ENCODE measurements at places on chromosomes 2 and 18. TPM values are rescaled to one million over a fixed set of nuclear protein-coding genes. Genes with fewer than 3 reads are reported as not detected.

DNA sequence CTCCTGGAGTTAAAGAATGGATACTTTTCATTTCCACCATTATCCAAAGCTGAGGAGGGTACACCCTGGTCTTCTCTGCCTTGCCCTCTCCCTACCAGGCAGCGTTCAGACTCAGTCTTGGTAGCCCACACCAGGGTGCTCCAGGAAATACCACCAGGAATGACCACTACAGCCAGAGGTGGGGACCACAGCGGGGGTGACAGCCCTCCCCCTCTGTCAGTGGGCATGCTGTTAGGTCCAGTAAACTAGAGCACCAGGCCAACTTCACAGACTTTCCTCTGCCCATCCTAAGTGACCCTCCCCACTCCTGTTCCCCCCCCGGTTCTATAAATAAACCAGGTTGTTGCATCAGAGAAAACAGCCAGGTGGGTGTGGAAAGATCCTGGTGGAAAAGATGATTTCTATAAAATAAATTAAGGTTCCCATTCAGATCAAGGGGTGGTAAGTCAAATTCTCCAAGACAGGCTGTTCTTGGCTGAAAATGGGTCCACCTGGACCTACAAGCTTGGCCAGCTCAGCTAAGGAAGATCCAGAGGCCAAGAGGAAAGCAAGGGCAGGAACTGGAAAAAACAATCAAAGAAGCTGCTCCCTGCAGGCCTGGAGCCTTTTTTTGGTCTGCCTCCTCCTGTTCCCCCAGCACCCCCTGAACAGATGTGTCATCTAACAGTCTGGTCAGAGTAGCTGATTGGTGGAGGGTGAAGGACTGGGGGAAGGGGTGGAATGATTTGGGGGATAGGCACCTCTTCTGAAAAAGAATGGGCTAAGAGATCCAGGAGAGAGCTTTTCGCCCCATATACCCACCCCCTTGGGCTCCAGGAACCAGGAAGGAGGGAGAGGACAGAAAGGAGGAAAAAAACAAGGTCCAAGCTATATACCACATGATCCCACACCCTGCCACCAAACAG is 2.3 kb downstream of the RAB11FIP5 start:
- peak; percentile 84 for DNase-seq

DNA sequence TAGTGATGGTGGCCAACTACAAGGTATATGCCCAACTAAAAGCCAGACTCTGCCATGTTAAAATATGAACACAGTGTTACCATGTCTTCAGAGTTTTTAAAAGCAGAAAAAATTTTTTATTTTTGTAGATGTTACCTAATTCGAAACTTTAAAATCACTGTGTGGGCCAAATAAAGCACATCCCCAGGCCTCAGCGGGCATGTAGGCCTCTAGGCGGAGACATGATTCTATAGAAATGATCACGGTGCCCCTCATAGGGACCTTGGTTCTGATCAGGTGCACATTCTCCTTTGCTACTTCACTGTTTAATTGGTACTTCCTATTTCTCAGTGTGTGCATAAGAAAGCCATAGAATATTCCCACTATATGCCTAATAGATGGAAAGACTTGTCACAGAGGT is 349.2 kb downstream of the XIRP2 start:
- DNase-seq: no peak

- DNase-seq: peak; percentile 86
Observed at GRCh38 chr2:240293557-240294461, 141.7 kb upstream of the GPC1 start.

GRCh38 chr2:213119061-213119809 is 32.2 kb downstream of the IKZF2 start:
- DNase-seq: no peak

DNA sequence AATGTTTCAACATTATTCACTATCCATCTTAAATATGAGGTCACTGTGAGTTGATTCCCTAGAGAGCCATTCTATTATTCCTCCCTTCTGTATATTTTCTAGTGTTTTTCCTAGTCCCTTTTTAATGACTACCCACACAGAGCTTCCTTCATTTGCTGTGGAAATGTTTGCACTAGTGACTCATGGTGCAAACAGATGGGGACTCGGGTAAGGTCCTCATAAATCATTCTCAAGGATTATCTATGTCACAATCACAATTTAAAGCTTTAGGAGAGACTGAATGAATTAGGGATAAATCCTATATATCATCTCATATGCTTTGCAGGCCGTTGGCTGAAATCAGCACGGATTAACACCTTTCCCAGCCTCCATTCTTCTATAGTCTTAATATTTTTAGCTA is 159.6 kb downstream of the DCC start:
- no peak for DNase-seq

DNA sequence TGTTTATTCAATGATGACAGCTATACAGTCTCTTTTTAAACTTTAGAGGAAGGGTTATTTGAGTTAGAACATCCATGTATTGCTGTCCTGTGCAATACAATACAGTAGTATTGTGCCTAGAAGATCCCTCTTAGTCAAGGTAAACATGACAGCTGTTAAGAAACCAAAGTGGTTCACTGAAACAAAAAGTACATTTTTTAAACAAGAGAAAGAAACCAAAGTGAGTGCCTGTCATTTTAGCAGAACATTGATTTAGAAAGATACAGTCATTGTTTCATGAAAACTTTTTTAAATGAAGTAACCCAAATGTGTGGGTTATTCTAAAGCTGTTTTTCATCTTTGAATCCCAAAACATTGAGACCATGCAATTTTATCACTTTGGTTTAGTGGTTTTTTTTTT is 15.5 kb downstream of the ITPRID2 start:
- DNase-seq: no peak

GRCh38 chr2:132703396-132703795 is 33.4 kb upstream of the LYPD1 start:
- DNase-seq: no peak

GRCh38 chr2:242032780-242033656 is 163.5 kb downstream of the RTP5 start:
- DNase-seq: no peak

DNA sequence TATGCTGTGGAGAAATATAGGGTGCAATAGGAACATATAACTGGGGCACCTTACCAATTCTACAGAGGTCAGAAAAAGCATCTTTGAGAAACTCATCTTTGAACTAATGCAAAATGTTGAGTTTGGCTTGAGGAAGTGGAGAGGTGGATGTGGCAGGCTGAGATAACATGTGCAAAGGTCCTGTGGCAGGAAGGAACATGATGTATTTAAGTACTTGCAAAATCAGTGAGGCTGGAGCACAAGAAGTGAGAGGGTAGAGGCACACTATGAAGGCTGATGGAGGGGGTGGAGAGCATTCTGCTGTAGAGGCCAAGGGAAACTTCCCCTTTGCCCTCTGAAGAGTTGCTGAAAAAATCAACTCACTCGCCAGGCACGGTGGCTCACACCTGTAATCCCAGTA is 14.7 kb upstream of the RAB1A start:
- DNase-seq: no peak

DNA sequence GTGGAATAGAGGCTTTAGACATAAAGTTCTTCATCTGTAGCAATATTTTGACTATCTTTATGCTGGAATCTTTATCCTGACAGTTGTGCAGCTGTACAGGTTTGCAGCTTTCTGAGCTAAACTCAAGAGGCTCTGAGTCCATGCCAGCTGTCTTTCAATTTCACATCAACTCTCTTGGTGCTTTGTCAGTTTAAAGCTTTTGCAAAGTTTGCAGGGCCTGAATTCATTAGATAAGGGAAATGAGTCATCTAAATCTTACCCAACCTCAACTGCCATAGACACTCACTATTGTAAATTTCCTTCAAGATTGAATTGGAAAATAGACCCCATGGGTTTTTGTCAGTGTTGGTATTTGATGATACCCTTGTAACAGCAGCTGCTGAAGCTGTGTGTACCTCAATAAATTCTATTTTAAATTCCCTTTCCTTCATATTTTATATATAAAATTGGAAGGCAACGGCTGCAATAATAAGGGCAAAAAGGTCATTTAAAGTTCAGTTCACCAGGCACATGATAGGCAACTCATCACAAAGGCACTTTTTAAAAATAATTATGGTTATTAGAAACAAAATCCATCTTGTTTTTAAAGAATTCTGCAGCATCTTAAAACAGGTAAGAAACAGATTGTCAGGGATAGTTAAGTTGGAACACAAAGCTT is 169.9 kb upstream of the SLC39A10 start:
- DNase-seq: no peak

DNA sequence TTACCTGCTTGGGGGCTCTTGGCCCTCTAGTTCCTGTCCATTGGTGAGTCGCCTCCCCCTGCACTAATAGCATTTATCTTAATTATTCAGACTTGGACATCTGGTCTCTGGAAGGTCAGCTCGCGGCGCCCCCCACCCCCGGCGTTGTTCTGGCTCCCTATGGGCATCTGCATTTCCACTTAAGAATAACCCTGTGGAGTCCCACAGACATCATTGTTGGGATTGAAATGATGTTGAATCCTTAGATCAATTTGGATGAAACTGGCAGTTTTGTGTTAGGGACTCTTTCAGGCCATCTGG is 313.8 kb upstream of the HS6ST1 start:
- DNase-seq: no peak

DNA sequence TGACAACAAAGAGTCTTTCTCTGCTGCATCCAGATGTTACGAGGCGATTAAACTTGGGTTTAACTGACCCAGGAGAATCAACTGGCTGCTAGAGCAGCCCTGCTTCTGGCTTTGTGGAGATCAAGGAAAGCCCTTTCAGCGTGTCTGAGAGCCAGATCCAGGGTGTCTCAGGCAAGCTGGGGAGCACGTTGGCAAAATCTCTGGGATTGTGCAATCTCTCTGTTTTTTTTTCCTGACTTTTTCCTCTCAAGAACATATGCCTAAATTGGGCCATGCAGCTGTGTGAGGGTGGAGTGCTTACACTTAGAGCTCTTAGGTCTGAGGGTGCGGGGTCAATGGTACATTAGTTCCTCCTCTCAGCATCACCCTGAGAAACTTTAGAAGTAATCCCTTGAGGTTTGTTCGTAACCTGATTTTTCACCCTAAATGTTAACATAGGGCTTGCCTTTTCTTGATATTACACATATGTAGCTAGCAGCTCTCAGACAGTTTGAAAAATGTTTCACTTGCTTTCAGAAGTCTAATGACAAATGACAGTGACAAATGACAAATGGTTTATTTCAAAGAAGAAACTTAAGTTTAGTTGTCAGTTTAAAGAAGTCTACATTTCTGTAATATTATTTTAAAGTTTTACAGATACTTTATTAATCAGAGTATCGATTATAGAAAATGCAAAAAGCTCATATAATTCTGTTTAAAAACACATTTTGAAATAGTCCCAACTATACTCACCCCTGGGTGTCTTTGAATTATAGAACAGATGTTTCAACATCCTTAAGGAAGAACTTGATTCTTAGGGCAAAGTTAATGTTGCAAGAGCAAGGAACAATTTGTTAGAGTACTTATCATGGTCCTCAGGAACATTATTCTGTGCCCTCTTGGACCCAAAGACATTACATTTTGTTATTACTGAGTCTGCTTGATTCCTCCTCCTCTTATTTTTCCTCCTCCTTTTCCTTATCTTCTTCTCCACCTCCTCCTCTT is 38.4 kb upstream of the ZSWIM2 start:
- peak; percentile 98 for DNase-seq

GRCh38 chr2:72147303-72147971 is at the start of gene CYP26B1:
CYP26B1 (minus strand) TSS chr2:72147862; CDS start chr2:72147834, 28 bp downstream.
- DNase-seq: peak; percentile 59

DNA sequence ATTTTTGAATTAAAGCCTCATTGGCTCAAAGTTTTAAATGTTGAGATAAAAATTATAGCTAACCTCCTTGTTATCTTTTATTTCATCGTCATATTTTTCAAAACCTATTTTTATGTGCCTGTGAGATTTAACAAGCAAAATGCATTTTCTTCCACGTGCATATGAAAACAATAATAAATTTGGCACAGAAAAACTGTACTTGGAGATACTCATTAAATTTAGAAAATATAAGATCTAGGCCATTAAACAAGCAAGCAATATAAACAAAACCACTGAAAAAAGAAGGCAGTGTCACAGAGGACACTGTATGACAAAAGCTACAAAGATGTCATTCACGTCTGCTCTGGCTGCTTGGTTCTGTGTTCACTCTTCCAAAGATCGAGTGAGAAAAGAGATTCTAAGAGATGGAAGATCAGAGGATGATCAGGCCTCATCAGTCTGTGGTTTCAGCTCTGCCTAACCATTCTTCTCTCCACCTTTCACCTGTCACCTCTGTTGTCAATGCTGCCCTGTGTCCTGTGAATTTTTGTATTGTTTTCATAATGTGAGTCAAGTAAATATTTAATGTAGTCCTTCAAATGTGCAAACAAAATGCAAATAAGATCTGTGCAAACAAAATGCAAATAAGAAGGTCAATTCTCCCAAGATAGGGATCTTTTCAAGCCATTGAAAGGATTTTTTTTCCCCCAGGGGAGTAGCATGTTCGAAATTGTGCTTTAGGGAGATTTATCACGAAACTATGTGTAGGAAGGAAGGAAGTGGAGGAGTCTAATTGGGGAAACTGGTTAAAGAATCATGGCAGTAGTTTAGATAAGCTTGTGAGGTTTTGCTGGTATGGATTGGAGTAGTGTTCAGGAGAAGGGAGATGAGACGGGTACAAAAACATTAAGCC is 138.7 kb upstream of the RBMS1 start:
- DNase-seq: peak; percentile 45

DNA sequence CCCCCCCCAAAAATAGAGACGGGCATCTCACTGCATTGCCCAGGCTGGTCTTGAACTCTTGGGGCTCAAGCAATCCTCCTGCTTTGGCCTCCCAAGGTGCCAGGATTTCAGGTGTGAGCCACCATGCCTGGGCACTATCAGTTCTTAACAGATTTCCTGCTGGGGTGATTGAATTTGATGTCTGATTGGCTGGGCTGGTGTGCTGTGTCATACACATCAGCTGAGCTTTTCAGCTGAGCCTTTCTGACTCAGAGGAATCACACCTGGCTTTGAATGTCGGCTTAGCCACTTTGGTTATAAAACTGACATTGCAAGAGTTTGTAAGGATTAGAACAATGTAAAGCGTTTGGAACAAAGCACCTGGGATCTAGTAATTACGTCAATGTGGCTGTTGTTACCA is 18.9 kb downstream of the NCAPH start:
- DNase-seq: no peak

Gene TLX2
- not detected for total RNA-seq

Gene DDX1
- 72.3 TPM for total RNA-seq
